ENCODE measurements at places on chromosomes 16 and 17. TPM values are rescaled to one million over a fixed set of nuclear protein-coding genes. Genes with fewer than 3 reads are reported as not detected.
A peak's percentile ranks its signal among the peaks of the same experiment; 100 is the strongest.

DNA sequence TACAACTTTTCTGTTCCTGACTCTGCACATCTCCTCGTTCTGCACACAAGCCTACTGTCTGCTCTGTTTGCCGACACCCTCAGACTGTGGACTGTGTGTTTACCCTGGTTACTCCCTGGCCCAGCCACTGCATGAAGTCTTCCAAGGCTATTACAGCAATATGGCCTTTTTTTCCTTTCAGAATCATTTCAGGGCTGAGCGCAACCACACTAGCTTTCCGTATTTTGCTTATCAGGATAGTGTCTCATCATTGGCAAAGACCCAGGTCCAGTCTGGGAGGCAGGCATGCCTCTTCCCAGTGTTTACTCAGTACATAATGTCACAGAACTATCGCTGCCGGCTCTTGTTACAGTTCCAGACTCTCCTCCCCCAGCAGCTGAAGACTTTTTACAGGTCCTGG is 10.1 kb downstream of the DNAH9 start:
- H3K4me3 ChIP-seq = no peak overlapping the region
- no peaks in the 10 kb centered on the region for H3K4me1 ChIP-seq
- H3K36me3 ChIP-seq = no peaks in the 10 kb centered on the region
- DNase-seq = peak; percentile 65

DNA sequence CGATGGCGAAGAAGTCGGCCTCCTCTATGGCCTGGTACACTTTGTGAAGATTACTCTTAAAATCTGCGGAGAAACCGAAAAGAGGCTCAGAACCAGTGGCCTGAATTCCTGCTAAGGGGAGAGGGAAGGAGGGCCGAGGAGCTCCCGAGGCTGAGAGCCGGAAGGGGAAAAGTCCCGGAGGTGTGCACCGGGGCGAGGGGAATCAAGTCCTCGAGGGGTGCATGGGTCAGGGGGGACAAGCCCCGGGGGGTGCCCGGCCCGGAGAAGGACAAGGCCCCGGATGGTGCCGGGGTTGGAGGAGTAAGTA is 495 bp downstream of the PARN start:
- H3K4me1 ChIP-seq = peaks cover 12% of the 10 kb centered on the region
- H3K27ac ChIP-seq = peak overlapping the region; percentile 85
- DNase-seq = no peak
- peak overlapping the region; percentile 82 for H3K4me3 ChIP-seq

DNA sequence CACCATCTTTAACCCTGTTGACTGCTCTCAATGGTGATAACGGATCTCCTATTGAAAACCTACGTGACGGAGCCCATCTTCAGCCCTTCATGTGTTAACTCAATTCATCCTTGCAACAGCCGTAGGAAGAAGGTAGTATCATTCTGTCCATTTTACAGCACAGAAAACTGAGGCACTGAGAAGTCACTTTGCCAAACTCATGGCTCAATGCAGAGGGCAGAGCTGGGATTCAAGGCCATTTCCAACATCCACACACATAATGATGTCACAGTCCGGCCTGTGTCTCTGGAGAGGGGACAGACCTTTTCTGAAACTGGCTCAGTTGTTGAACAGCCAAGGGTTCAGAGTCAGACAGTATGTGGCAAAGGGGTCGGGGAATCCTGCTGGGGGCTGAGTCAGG is 52.6 kb upstream of the CMIP start:
- H3K27ac ChIP-seq = no peak overlapping the region
- no peak for DNase-seq
- no peak overlapping the region for H3K4me3 ChIP-seq
- no peaks in the 10 kb centered on the region for H3K27me3 ChIP-seq
- peaks cover 4% of the 10 kb centered on the region for H3K36me3 ChIP-seq
- H3K4me1 ChIP-seq = no peaks in the 10 kb centered on the region

GRCh38 chr16:64975821-64976220 is 146.0 kb downstream of the CDH11 start:
- H3K27ac ChIP-seq = no peak overlapping the region
- H3K4me3 ChIP-seq = no peak overlapping the region
- DNase-seq = no peak
- no peaks in the 10 kb centered on the region for H3K36me3 ChIP-seq
- H3K4me1 ChIP-seq = no peaks in the 10 kb centered on the region

DNA sequence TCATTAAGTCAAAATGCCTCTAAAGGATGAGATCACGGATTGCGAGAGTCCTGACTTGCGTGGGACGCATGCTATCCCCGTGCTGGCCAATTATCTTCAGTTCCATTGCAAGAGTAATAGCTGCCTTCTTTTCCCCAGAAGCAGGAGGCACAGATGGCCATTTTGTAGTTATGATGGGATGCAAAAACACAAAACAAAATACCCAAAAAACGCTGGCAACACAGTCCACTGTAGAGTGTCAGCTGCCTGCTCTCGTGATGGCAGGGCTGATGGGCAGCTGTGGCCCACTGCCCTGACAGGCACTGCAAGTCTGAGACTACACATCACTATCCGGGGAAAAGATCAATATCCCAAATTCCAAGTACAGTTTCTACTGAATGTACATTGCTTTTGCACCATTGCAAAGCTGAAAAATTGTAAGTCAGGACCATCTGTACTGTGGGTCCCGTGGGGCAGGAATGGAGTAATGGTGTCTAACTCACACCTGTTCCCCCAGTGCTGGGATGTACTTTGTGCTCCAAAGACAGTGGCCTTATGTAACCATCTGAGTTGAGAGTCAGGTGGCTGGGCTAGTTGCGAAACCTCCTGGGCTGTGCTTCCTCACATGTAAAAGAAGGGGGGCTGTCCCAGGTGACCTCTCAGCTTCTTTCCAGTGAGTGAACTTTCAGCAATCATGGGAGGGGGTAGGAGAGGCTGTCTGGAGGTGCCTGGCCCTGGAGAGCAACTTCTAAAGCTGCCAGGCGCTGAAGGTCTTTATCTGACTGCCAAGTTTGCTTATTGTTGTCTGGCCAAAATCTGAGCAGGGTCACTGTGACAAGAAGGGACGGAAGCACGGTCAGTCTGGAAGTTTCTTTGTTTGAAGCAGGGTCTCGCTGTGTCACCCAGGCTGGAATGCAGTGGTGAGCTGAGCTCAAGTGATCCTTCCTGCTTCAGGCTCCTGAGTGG is 4.7 kb downstream of the SLC47A1 start:
- H3K36me3 ChIP-seq = no peaks in the 10 kb centered on the region
- H3K4me3 ChIP-seq = no peak overlapping the region
- no peak for DNase-seq
- no peaks in the 10 kb centered on the region for H3K4me1 ChIP-seq
- H3K27ac ChIP-seq = peak overlapping the region; percentile 71
- no peaks in the 10 kb centered on the region for H3K27me3 ChIP-seq

GRCh38 chr16:11386791-11387546 is 41.7 kb downstream of the RMI2 start:
- H3K27me3 ChIP-seq = no peaks in the 10 kb centered on the region
- H3K27ac ChIP-seq = no peak overlapping the region
- no peaks in the 10 kb centered on the region for H3K4me1 ChIP-seq

- H3K27me3 ChIP-seq = no peaks in the 10 kb centered on the region
- H3K36me3 ChIP-seq = no peaks in the 10 kb centered on the region
- peak overlapping the region; percentile 39 for H3K27ac ChIP-seq
- H3K4me3 ChIP-seq = no peak overlapping the region
Measured at GRCh38 chr17:17019430-17019762, 22.9 kb upstream of the MPRIP start.

DNA sequence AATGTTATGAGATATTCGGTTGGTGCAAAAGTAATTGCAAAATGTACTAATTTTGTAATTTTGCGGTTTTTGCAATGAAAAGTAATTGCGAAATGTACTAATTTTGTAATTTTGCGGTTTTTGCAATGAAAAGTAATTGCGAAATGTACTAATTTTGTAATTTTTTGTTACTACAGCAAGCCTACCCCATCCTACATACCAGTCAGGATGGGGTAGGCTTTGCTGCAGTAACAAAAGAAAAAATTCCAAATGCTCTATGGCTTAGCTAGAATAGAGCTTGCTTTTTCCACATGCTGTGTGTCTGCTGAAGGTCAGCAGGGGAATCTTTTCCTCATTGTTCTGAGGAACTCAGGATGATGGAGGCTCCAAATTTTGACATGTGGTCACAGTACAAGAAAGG is 83.3 kb upstream of the GPRC5B start:
- H3K27ac ChIP-seq = no peak overlapping the region
- H3K4me3 ChIP-seq = no peak overlapping the region
- H3K36me3 ChIP-seq = no peaks in the 10 kb centered on the region
- H3K4me1 ChIP-seq = no peaks in the 10 kb centered on the region

- no peak for DNase-seq
- peaks cover 14% of the 10 kb centered on the region for H3K4me1 ChIP-seq
- no peak overlapping the region for H3K4me3 ChIP-seq
- peak overlapping the region; percentile 74 for H3K27ac ChIP-seq
Measured at GRCh38 chr17:75475851-75476250, 19.4 kb downstream of the TMEM94 start.

DNA sequence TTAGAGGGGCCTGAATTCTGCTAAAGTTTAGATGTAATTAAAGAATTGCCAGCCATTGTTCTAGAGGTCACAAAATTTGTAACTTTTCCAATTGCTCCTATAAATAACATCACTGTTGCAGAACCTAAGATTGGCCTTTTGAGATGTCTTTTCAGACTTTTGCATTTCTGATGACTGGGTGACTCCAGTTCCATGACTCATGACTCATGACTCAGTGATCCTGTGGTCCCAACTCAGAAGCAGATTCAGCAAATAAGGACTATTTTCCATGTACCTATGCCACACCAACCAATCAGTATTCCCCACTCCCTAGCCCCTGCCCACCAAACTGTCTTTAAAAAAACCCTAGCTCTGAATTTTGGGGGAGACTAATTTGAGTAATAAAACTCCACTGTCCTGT is 740.9 kb downstream of the CDH8 start:
- no peak overlapping the region for H3K4me3 ChIP-seq
- no peak for DNase-seq
- no peaks in the 10 kb centered on the region for H3K4me1 ChIP-seq

DNA sequence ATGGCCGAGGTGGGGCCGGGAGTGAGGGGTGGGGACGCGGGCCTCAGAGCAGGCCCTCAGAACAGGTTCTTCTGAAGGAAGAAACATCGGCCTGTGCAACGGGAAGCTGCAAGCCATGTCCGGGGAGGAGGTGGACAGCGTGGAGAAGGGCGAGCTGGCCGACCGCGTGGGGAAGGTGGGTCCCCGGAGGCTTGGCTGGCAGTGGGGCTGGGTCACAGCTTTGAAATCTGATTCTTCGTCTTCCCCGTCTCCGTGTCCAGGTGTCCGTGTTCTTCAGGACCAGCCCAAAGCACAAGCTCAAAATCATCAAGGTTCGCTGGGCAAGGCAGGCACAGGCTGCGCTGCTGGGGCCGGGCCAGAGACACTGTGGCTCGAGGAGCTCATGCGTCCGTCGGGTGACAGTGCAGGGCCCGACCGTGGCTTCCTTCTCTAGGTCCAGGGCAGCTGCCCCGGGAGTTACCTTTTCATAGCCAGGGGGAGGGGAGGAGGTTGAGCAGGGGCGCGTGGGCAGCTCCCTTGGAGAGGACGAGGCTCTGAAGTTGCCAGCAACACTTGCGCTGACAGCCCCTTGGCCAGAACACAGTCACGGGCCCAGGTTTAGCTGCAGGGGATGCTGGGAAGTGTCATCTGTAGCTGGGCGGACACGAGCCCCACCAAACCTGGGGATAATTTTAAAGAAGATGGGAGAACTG is 51.3 kb downstream of the MEAK7 start:
- DNase-seq = no peak

DNA sequence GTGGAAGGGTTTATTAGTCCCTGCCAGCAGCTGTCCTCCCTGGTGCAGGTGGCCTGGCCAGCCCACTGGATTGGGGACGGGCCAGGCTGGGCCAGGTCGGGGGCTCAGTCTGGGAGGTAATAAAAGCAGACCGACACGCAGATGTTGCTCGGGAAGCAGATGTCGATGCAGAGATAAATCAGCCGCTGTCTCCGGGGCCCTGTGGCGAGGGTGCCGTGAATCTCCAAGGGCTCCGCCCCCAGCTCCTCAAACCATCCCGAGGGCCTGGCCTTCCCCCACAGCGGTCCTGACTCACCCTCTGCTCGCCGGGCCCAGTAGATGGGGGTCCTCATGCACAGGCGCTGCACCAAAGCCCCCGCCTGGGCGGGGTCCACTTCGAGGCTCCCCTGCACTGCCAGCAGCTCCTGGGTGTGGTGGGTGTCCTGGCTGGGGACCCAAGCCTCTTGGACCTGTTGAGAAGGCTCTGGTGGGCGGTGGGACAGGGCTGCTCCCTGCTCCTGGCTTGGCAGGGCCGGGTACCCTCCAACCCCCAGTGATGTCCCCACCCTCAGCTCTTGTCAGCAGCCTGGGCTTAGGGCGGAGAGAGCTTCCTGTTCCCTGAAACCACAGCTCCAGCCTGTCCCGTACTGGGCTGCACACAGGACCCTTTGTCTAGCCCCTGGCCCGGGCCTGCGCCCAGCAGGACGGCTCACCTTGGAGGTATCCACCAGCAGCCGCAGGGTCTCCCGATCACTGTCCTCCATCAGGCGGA is 1.2 kb downstream of the BRICD5 start:
- DNase-seq = no peak
- peaks cover 40% of the 10 kb centered on the region for H3K4me1 ChIP-seq
- no peaks in the 10 kb centered on the region for H3K36me3 ChIP-seq
- no peaks in the 10 kb centered on the region for H3K27me3 ChIP-seq
- H3K4me3 ChIP-seq = no peak overlapping the region

Gene NPIPB6
- 2.4 TPM for total RNA-seq

Gene MEOX1
- total RNA-seq = 1.4 TPM

Gene HOXB1
- not detected for total RNA-seq

Gene TSPAN10
- total RNA-seq = 2.1 TPM

Gene SPATA22
- total RNA-seq = 0.31 TPM

Measured in kidney (tissue), 22 donors.